ENCODE measurements at places on chromosomes 1 and 21.

DNA sequence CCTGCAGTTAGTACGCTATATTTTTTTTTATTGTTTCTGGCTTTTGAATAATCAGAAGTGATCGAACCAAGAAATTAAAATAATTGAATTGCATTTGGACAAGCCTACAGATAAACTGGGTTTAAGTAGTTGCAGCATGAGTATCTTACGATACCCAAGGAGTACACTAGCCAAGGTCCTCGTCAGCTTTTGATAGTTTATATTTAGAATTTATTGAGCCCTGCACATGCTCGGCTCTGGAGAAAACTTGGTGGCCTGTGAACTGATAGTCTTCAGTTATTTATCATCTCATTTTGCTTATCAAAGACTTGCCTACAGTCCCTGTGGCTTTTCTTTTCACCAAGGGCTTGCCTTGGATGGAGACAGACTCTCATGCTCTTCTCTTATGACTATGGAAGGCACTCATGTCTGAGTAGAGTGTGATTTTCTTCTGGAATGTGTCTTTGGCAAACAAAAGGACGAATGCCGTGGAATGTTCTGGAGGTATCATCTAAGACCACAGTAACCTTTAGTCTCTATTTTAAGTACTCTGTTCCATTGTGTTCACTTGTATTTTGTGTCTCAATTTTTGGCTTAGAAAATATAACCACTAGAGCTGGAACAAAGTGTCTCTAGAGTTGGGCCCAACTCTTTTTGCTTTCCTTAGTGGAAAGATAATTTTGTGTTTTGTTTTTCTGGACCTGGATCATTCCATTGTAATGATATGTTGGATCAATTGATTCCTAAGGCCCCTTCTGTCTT, 35.9 kb downstream of the BCL9 start:
- no peak for DNase-seq

DNA sequence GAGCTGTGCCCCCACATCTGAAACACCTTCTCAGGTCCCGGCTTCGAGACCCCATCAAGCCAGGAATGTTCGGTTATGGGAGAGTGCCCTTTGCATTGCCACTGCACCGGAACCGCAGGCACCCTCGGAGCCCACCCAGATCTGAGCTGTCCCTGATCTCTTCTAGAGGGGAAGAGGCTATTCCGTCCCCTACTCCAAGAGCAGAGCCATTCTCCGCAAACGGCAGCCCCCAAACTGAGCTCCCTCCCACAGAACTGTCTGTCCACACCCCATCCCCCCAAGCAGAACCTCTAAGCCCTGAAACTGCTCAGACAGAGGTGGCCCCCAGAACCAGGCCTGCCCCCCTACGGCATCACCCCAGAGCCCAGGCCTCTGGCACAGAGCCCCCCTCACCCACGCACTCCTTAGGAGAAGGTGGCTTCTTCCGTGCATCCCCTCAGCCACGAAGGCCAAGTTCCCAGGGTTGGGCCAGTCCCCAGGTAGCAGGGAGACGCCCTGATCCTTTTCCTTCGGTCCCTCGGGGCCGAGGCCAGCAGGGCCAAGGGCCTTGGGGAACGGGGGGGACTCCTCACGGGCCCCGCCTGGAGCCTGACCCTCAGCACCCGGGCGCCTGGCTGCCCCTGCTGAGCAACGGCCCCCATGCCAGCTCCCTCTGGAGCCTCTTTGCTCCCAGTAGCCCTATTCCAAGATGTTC, 4.3 kb downstream of the ADAMTSL4 start:
- DNase-seq = no peak

DNA sequence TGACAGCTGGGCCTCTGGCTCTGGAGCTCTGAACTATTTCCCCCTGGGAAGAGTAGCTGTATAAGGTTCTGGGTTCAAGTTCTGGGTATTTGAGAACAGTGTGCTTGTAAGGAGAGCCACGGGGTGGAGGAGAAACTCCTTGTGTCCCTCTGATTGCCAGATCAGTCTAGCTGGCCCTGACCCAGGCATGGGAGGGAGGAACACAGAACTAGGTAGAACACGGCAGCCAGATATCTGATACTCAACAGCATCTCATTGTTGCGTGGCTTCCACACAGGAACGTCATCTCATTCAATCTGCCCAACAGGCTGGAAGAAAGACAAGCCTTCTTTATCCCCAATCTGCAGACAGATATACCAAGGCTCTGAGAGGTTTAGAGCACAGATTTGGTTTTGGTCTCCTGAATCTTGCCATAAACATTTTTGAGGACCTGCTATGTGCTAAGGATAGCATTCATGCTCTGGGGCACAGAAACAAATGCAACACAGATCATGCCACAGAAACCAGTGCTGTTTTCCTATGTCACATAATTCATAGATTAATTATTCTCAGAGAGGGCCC, 83.8 kb downstream of the PLXNA2 start:
- DNase-seq = no peak

DNA sequence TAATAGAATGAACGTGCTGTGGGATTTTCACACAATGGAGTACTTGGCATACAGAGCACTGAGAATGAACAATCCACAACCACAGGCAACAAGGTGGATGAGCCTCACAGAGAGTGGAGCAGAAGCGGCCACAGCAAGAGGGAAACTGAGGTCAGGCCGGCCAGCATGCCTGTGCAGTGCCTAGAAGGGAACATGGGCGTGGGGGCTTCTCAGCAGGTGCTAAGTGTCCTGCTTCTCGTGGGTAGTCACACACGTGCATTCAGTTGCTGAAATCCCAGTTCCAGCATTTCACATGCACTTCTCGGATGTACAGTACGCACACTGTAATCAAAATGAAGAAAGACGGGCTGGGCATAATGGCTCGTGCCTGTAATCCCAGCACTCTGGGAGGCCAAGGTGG, 33.1 kb downstream of the WDR4 start:
- no peak for DNase-seq

DNA sequence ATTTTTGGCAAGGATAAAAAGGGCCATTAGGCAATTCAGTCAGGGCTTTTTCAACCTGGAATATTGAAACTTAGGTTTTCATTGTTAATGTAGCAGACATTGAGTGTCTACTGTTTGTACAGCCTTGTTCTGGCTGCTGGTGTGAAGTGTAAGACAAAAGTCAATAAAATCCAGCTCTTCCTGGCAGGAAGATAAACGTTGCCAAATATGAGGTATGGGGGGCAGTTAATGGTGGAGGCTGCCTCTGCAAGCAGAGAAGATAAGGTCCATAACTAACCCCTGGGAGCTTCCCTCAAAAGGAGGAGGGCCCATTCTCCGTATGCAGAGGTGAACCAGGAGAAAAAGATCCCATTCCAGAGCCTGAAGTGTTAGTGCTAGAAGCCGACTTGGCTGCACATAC, 19.5 kb upstream of the SHE start:
- DNase-seq = no peak

GRCh38 chr1:12435639-12436344, 182.2 kb downstream of the DHRS3 start:
- no peak for DNase-seq

Measured in T-helper 1 cell (primary cell).